Urinary bladder (tissue), 4 donors: ENCODE measurements at places on chromosomes 6 and 20. TPM values are rescaled to one million over a fixed set of nuclear protein-coding genes. Genes with fewer than 3 reads are reported as not detected.

GRCh38 chr6:36368921-36369865, 18.3 kb downstream of the ETV7 start:
- no peak for DNase-seq

GRCh38 chr6:24990236-24990845, 54.6 kb upstream of the RIPOR2 start:
- no peak for DNase-seq

Gene BCKDHB
- total RNA-seq = 43.7 TPM

DNA sequence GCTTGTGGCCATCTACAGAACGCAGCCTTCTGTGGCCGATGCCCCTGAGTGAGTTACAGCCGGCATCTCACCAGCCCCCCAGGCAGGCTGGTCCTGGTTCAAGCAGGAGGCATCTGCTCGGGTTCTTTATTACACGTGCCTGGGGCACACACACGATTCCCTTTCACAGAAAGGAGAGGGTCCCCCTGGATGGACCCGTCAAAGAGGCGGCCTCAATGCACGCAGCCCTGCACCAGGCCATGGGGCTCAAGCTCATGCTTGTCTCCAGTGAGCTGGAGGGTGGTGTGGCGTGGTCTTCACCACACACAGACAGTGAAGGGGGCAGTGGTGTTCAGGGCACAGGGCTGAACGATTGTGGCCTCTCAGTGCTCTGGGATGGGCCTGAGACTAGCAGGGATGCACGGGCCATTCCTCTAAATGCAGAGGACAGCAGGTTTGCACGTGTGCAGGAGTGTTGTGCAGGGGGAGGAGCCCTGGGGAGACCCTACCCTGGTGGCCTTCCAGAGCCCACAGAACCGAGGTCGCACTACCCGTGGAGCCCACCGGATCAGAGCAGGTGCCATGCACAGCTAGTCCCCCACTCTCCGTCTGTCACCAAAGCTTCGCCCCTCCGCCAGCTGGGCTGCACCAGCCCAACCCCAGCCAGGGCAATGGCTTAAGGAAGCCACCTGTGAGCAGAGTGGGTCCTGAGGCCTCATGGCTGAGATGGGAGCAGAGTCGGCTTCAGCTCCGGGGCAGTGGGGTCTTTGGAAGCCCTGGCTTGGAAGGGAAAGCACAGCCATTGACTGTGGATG, 23.1 kb downstream of the FRMD1 start:
- no peak for DNase-seq

Gene RBPJL
- total RNA-seq = not detected

DNA sequence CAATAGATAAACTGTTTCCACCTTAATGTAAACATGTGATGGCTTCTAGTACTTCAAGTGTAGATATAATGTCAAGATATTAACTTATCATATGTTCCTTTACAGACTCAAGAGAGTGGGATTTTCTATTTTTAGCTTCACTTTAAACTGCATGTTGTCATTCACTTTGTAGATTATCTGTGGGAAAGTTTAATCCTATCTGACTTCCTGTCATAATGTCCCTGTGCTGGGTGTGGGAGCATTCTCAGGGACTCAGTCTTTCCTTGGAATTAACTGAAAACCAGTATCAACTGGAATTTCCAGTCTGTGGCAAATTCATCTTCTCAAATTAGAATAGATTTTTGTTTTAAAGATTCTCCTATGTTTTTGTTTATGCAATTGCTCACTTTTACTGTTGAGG, 226.1 kb upstream of the FERMT1 start:
- DNase-seq = no peak

DNA sequence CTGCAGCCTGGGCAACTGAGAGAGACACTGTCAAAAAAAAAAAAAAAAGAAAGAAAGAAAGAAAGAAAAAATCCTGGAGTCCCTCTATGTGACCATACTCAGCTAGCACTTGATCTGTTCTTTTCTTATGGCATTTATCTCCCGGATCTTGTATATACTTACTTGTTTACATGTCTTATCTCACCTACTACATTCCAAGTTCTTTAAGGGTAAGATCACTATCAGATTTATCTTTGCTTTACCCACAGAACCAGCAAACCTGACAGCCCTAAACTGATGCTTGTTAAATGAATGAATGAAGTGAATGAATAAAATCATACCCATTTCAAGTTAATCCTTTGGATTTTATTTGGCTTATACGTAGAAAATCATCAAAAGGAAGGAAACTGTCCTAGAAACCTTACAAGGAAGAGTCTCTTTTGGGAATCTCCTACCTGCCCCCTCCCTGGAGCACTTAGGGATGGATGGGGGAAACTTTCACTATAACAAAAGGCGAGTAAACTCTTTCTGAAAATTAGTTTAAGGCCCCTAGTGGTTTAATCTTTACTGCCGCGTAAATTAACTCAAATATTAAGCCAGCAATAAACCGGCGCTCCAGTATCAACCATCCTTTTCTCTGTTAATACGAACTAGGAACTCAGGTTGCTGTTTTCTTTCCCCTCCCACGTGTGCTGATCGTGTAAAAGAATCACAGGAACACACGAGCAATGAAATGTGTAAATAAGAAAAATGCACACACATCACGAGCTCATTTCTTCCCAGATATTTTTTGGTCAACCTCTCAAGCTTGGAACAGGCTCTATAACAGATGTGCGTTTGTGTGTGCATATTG, 1.3 kb upstream of the UTRN start:
- DNase-seq = no peak

Gene SLPI
- total RNA-seq = 6.8 TPM

Gene PDE7B
- 34.2 TPM for total RNA-seq

DNA sequence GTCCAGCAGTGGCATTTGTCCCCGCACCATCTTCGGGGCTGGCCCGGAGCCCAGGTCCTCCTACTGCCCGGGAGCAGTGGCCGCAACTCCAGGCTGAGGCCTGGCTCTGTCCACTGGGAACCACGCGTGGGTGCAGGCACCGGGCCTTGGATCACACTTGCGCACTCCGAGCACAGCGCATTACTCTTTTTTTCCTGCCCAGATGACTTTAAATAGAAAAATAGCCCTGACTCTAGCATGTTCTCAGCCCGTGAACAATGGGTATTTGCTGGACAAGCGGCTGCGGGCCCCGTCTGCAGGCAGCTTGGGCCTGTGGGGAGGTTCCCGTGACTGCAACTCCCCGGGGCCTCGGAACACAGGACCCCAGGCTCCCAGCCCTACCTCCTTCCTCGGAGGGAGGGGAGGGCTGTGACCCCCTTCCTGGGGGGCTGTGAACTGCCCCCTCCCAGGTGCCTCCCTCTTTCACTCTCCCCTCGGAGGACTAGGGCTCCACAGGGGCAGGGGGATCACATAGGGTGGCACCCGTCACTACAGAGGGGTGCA, 162.2 kb downstream of the TBXT start:
- no peak for DNase-seq

GRCh38 chr20:52294106-52294628, 102.6 kb upstream of the ZFP64 start:
- DNase-seq = no peak

GRCh38 chr20:2541940-2542339, 5.6 kb downstream of the TMC2 start:
- no peak for DNase-seq

Gene NKX2-4
- total RNA-seq = not detected

DNA sequence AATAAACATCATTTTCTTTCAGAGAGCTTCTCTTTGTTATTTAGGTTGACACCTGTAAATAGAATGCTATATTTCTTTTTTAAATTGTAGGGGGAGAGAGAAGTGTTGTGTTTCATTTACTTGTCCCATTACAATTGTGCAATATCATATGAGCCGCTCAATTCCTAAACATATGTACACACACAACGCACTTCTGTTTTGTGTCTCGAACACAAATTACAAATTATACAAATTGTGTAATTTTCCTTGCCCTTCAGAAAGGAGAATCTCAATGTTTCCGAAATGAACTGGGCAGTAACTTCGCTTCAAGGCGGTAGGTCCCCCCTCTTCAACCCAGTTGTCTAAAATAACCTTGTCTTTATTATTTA, 2.6 kb upstream of the ABT1 start:
- DNase-seq = no peak

- DNase-seq = no peak
These were observed 8.8 kb upstream of the PIM1 start for GRCh38 chr6:37160922-37161778.

DNA sequence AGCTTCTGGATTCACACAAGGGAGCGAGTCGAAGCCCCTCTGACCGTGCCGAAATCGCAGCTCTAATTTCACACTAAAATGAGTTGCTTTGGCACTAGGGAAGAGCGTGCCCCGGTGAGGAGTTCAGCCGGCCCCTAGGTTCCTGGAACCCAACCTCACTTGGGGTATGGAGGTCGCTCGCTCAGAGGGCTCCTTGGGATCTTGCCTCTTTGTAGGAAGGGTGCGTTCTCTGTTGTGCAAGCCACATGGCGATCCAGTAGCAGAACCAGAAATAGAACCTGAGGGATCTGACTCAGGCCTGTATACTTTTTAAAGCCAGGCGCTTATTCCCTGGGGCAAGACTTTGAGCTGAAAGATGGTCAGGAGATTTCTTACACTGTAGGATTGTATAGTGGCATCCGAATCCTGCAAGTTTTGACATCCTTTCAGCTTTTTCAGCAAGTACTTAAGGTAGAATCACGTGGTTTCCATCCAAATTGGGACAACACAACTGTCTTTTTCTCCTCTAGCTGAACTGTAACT, 861 bp upstream of the RALGAPA2 start:
- DNase-seq = no peak

- no peak for DNase-seq
These were observed 612 bp upstream of the AGPAT4 start for GRCh38 chr6:161274488-161274858.

DNA sequence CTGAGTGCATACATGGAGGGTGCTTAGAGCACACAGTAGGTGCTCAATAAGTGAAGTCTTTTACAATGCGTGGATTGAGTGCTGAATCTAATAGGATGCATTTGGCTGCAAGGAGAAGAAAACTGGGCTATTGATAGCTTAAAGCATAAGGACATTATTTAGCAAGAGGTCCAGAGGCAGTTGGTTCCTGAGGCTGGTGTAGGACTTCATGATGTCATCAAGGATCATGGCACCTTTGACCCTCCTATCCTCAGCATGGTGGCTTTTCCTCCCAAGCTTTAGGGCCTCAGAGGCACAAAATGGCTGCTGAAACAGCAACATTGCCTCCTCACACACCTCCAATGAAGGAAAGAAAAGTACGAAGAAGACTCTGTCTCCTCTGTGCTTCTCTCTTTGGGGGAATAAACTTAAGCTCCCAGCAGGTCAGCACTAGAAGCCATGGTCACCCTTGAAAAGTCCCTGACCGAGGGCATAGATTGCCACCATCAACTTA, 3.1 kb upstream of the PREX1 start:
- no peak for DNase-seq

DNA sequence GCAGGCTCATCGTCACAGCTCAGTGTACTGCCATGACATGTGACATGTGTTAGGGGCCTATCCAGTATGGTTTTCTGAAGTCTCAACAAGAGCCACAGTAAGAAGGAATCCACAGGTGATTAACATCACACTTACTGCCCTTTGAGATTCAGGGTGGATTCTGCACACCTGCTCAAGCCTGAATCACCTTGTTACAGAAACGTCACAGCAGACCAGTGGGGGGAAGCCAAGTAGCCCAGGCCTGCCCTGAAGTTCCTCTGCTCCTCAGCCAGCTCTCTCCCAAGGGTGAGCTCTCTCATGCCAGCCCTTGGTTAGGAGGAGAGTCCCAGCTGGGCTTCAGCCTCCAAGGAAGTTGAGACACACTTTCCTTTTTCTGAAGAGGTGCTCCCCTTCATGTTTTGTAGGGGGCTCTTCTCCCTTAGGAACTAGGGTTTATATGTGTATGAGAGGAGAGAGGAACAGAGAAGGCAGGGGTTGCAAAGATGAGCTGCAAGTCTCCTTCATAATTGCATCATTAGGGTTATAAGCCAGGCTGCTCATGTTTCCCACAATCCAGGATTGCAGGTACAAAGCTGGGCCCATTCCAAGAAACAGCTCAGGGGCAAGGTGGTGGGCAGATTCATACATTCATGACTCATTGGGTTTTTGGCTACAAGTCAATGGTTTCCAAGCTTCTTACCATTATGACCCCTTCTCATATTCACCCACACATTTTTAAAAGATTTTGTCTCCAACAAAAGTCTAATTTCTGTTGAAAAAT, 11.6 kb downstream of the GSS start:
- DNase-seq = no peak

Gene C20orf141
- total RNA-seq = not detected

Gene DDX43
- total RNA-seq = 0.42 TPM

DNA sequence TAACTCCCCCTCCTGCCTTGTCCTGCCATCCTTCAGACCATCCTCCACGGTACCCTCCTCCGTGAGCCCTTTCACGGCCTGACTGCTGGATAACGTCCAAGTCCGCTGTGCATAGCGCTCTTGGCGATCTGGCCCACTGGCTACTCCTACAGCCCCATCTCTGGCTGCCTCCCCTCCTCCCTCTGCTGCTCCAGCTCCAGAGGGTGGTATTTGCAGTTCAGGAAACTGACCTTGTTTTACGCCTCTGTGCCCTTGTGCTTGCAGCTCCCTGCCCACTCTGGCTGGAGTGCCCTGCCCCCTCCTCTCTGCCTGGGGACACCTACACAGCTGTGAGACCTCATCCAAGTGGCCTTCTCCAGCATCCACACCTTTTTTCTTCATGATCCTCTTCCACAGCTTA, 6.5 kb upstream of the RREB1 start:
- DNase-seq = no peak

- DNase-seq = no peak
These were observed 477.1 kb upstream of the SPTLC3 start for GRCh38 chr20:12531626-12532025.

Gene GPLD1
- 4.8 TPM for total RNA-seq

- no peak for DNase-seq
These were observed 5.6 kb upstream of the NKAIN4 start for GRCh38 chr20:63259734-63260460.

Gene GPR63
- 9.7 TPM for total RNA-seq

DNA sequence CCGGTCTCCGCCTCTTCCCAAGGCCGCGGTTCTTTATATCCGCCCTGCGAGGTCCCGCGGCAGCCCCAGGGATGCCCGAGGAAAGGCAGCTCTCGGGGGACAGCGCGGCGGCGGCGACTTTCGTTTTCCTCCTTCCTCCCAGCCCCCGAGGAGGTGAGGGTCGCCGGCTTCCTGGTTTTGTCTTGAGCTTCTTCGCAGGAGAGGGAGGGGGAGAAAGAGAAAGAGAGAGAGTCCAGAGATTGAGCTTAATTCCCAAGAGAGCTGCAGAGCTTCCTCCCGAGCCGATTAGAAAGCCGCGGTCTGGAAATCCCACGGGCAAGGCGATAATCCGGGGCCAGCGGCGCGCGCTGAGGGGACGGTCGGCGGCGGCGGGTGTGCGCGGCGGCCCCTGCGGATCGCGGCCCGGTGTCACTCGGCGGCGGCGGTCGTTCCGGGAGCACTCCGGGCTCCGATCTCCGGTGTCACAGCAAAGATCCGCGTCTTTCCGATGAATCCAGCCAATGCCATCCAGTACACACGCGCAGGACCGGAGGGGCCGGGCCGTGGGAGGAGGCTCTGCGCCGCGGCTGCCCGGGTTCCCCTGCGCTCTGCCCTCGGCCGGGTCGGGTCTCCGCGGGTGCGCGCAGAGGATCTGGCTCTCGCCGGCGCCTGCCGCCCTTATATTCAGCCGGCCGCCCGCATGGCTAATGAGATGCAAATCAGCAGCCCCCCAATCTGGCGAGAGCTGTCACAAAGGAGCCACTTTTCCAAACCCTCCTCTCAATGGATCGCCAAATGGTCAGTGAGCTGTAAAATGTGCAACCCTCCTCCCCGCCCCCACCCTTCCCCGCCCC, at the start of gene DLL1:
DLL1 (minus strand) TSS at position 783 of the 833 bp plus-strand sequence. CDS start 939 bp downstream, outside the sequence.
- DNase-seq = no peak

- DNase-seq = no peak
These were observed 66.4 kb downstream of the PHF20 start for GRCh38 chr20:35838205-35838604.

GRCh38 chr6:99467509-99468106, 42.5 kb upstream of the PNISR start:
- no peak for DNase-seq

Gene PI3
- total RNA-seq = not detected

GRCh38 chr20:50052550-50053361, 60.2 kb downstream of the UBE2V1 start:
- DNase-seq = no peak
